ENCODE measurements at places on chromosomes 2 and 18. TPM values are rescaled to one million over a fixed set of nuclear protein-coding genes. Genes with fewer than 3 reads are reported as not detected.

- DNase-seq = no peak
Measured at GRCh38 chr2:65527451-65528240, 95.2 kb upstream of the SPRED2 start.

DNA sequence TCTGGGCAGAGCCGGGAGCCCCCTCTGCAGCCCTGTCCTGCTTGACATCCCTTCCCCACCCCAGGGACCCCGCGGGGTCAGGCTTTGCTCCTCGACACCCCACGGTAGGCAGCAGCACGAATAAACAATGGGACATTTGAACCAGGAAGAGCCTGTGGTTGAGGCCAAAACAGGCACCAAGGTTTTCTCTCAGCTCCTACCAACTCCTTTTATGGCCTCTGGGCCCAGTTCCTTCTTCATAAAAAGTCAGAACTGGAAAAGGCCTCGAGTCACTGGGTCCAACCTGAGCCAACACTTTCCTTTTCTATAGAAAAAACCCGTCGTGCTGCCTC is 20.6 kb downstream of the TEX44 start:
- DNase-seq = no peak

DSC2 gene
- not detected for total RNA-seq

MAP4K3 gene
- 18.1 TPM for total RNA-seq

DNA sequence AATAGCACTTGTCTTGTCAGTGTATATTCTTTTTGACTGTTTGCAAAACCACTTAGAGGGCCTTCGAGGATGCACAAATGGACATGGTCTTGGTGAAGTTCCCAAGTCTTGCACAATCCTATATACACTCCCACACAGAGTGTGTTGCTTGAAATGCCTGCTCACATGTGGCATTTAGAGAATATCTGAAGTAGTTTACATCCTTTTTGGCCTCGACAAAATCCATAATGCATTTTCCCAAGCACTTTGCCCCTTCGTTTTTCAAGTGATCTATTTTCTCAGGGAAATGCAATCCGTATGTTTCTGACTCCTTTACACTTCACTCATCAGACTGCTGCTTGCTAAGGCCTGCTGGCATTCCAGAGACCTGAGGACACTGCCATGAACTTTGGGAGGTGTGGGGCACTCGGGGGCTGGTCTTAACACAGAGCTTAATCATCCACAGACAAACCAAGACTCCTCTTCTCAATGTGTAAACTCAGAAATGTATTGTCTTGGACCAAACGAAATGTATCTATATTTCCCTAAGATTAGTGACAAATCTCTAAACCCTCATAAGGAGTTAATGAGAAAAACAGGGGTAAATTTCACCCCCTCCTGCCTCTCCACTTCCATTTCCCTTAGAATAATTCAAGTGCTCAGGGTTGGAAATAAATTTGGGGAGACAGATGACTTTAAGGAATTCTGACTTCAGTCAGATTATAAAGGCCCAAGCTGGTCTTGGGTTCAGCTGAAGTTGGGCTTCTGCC is 219.3 kb upstream of the APCDD1 start:
- DNase-seq = no peak

GRCh38 chr2:4272261-4272858 is 569.0 kb downstream of the DCDC2C start:
- no peak for DNase-seq

DNA sequence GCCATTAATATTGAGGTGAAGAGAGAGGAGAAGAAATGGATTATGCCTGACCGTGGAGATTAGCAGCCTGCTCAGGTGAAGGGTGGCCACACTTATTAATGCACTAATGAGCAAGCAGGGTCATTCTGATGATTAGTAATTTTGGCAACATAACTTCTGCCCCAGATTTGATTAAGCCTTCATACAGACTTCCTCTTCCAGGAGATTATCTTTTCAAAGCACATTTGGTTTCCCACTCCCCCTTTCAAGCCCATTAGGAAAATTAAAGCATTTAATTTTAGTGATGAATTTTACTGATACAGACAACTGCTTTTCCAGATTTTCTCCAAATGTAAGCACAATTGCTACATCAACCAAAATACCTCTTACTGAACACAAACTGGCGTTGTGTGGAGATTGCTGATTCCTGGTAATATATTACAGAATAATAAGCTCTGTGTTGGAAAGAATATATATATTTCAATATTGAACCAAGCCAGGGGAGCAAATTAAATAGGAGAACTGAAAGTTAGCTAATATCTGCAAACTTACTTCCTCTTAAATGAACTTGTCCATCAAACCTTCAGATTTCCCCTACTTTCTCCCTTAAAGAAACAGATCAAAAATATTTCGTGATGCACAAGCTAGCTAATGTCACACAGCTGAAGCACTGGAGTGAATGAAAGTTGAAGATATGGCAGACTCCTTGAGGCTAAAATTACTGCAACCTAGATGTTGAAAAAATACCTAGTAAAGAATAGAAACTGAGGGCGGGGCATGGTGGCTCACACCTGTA is 140.8 kb downstream of the FAM210A start:
- DNase-seq = no peak

- no peak for DNase-seq
Measured at GRCh38 chr2:225010804-225011203, 31.5 kb downstream of the DOCK10 start.

DNA sequence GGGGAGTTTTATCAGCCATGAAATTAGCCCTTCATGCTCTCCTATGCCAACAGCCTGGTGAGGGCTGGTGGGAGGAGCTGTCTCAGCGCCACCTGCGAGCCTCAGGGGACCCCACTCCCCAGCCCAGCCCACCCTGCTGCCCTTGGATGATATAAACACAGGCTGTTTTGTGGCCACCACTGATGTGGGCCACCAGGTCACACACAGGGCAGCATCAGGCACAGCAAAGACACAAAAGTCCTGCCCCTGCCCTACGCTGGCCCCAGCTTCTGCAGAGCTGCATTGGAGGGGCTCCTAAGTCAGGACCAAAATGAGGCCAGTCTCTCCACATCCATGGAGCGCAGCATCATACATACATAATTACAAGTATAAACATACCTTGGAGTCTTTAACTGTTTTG is 110.6 kb upstream of the TEX51 start:
- no peak for DNase-seq

ANKRD62 gene
- not detected for total RNA-seq

DNA sequence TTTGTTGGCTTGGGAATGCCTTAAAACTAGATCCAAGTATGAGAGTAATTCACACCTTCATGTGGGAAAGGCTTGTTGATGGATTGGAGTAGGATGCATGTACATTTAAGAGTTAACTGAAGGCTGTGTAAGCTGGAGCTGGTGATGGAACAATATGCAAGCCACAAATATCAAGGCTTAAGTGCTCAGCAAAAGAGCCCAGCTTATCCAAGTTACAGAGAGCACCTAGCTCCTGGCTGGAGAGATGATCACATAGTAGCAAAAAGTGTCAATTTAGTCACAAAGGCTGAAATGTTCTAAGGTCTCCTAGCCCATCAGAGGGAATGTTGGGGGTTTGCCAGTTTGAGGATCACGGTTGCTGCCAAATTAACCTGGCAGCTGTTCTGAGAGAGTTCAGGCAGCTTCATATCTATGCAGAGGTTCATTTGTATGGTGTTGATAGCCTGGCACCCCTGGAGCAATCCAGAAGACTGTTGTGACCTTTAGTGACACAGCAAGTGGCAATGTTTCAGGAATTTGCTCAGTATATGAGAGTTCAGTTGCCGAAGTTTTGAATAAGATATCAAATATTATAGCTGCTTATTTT is 228.2 kb downstream of the DOK6 start:
- no peak for DNase-seq

- no peak for DNase-seq
Measured at GRCh38 chr2:128643221-128644065, 324.8 kb upstream of the HS6ST1 start.

GRCh38 chr2:168145011-168145410 is 102.4 kb downstream of the STK39 start:
- DNase-seq = no peak

DNA sequence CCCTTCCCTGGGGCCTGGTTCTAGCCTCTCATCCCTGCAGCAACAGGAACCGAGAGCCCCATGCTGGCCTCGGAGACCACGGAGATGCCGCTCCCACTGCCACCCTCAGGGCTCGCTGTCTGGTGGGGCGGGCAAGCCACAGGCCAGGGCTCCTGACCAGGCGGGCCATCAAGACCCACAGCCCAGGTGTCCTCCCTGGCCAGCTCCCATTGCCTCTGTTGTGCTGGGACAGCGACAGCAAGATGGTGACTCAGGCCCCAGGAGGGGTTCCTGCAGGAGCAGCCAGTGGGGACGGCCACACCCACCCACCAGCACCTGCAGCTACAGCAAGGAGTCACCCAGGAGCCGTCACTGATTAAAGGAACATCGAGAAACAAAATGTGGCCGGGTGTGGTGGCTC is 7.4 kb downstream of the KLHL30 start:
- DNase-seq = no peak

DNA sequence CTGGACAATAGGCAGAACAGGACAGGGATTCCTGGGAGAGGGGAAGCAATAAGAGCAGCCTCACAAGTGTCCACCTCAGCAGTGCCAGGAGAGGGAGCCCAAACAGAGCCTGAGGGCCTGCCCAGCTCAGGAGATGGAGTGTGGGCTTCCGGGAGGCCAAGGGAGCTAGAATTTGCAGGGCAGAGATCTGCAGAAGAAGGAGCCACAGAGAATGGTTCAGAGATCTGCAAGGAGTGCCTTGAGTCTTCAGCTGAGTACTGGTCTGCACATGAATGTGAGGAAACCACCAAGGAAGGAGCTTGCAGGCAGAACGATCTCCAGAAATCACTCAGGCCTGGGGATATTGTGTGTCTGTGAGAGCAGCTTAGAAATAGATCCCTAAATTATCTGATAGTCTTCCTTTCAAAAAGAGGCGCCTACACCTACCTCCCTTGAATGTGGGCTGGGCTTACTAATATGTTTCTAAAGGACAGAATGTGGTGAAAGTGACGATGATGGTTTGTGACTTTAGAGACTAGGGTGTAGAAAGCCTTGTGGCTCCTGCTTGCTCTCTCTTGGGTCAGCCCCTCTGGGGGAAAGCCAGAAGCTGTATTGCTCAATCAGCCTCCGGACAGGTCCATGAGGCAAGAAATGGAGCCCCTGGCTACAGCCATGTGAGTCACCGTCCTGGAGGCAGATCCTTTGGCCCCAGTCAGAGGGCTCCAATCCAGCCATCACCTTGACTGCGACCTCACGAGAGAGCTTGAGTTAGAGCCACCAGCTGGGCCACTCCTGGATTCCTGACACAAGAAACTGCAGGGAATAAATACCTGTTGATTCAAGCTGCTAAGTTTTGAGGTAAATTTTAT is 7.6 kb upstream of the LPIN1 start:
- DNase-seq = peak; percentile 49

DNA sequence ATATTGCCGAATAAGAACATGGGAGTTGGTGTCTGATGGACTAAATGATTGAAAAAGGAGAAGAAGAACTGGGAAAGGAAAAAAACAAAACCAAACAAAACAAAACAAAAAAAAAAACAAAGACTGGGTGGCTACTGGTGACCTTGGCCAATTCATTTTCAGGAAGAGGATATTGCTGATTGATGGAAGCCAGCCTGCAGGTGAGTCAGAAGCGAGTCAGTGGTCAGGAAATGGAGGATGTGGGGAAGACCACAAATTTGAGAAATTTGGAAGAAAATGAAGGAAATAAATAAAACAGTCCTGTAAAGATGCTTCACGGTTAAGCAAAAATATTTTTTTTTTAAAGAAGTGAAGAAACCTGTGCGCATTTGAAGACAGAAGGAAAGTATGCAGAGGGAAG is 296.9 kb downstream of the ZNF521 start:
- DNase-seq = no peak

GRCh38 chr2:191303140-191304005 is 58.2 kb downstream of the MYO1B start:
- DNase-seq = no peak

GRCh38 chr2:112529757-112530156 is 12.5 kb upstream of the POLR1B start:
- DNase-seq = no peak

Measured in CD4-positive, alpha-beta memory T cell (primary cell).